NCI-H2081 (cell line): ENCODE measurements at places on chromosomes 16 and 17.

- no peak for DNase-seq
These were observed 16.7 kb downstream of the CA5A start for GRCh38 chr16:87919681-87919994.

- DNase-seq = no peak
These were observed 248.7 kb downstream of the RBFOX3 start for GRCh38 chr17:79361873-79362771.

DNA sequence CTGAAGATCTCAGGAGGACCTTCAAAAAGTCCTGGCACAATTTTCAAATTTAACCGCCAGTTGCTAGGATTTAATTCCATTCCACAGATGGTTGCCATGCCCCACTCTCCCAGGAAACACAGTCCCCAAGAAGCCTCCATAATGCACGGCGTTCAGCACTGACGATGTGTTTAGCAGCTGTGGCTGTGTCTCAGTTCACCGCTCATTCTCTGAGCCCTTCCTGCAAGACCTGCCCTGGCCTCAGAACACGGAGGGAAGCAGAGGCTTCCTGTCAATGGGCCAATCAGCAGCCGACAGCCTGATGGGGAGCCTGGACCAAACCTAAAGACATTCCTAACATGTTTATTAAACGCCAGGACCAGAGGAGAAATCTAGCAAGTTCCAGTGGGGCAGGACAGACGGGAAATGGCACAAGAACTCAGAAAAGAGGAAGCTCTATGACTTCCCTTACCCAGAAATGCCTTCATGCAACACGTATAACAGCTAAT lies 4.9 kb downstream of the MYLK3 start:
- no peak for DNase-seq

DNA sequence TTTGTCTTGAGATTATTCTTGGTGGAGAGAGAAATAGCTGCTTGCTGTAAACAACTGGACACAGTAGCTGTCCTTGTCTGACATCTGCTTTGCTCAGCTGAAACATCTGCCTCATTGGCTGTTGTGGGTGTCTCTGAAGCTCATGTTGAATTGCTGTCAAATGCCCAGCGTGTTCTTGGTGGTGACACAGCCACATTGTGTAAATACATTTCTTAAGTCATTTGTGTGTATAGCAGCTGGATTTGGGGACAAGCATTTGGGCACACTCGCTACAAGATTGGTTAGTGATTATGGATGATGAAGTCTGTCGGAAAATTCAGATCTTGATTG lies 5.3 kb downstream of the FAM234A start:
- DNase-seq = no peak

- no peak for DNase-seq
These were observed 533 bp upstream of the MEFV start for GRCh38 chr16:3256866-3257465.

GRCh38 chr17:79470754-79471153 lies 140.1 kb downstream of the RBFOX3 start:
- no peak for DNase-seq
